ENCODE measurements at places on chromosomes 4 and X.

DNA sequence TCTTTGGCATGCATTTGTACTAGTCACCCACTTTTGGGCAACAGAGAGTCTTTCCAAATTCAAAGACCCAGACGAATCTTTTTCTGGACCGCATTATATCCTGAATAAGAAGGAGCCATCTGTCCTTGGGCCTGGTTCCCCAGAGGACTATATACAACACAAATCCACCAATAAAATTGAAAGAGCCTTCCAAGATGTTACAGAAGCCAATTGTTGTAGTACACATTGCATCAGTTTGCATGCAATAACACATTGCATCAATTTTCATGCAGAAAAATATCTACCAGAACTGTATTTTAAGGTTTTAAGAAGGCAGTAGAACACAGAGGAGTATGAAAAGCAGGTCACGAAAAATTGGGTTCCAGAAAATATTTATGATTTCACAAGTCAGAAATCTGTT, 203.2 kb downstream of the HTR2C start:
- no peak for DNase-seq

GRCh38 chr4:89661173-89661899, 175.6 kb downstream of the SNCA start:
- DNase-seq, result no peak

DNA sequence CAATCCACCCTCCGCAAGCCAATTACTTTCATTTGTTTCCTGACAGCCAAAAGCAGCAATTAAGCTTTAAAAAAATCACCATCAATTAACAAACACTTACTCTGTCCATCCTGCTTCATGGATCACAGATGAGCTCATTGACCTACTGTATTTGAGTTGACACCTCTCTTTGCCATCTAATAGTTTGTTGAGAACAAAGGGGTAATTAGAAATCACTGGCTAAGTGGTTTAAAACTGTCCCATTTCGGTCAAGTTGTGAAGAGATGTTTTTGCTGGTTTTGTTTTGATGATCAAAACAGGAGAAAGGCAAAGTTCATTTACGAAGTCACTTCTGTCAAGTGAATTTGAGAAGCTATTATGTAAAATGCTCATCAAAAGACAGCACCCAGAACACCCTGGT, 10.4 kb downstream of the SH3KBP1 start:
- no peak for DNase-seq

DNA sequence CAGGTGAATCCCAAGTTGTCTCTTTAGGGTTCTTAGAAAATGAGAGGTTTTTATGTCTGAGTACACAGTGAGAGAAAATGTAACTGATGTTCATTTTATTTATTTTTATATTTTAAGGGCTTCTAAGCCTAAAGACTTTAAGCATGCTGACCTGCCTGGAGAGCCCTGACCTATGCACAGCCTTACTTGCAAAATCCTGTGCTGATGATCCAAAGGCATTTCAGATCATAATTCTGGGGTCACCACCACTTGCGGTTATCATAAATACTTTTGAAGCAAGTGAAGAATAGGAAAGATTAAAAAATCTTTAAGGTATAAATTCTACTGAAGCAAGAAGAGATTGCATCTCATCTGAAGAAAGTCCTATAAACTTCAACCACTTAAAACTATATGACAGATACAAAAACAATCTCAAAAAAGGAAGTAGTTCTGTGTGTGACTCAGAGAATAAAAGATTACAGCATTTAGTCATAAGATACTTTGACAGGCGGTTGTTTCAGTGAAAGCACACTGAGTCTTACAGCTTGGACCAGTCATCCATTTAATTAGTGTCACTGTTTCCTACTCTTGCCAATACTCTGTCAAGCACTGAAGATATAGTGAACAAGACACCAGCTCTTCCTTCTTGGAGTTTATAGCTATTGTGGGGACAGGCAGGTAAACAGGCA, 245.2 kb upstream of the DIPK2B start:
- DNase-seq, result no peak

GRCh38 chrX:81206476-81206875, 4.6 kb downstream of the SH3BGRL start:
- DNase-seq, result no peak

Data from ascending aorta (tissue), 2 donors.